ENCODE measurements at places on chromosomes 3 and 15.

DNA sequence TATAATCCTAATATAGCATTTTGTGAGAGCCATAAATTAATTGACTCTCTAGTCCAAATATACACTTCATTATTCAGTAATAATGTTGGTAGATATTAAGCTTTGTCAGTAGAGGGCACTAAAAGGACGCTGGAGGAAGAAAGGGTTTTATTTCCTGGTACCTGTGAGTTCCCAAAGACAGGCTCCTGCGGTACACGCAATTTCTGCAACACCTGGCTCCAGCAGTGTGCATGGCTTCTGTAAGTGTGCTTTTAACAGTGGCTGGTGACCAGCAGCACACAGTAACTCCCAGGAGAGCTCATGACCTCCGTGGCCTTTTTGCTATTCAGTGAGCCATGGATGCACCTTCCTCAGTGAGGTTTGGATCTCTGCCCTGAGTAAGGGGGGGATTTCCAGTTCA, 338.3 kb upstream of the ZNF385D start:
- DNase-seq: no peak

DNA sequence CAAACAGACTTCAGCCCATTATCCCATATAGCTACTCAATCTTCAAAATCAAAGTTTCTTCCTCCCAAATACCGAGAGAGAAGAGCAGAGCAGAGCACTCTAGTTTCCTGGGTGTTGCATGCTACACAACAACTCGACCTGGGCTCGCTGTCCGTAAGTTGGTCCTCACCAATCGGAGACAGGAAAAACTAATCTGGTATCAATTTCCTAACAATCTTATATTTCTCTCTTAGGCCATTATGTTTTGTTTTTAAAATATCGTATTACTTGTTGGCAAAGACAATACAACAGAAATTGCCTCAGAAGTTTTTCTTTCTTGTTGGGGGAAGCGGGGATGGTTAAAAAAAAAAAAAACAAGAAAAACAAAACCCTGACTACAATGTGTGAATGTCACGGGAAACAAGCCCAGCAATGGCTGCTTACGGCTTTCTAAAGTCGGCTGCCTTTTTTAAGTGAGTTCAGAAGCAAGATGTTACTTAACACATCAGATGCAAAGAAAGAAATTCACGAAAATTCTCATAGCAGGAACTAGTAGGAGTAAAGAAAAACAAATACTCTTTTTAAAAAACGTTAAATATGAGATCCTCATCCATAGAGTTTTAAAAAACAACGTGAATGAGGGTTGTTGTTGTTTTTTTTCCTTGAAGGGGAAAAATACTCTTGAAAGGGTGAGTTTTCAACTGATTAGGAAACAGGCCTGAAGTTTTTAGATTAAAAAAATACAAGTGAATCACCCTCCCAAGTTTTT, 1.9 kb downstream of the VGLL4 start:
- no peak for DNase-seq

DNA sequence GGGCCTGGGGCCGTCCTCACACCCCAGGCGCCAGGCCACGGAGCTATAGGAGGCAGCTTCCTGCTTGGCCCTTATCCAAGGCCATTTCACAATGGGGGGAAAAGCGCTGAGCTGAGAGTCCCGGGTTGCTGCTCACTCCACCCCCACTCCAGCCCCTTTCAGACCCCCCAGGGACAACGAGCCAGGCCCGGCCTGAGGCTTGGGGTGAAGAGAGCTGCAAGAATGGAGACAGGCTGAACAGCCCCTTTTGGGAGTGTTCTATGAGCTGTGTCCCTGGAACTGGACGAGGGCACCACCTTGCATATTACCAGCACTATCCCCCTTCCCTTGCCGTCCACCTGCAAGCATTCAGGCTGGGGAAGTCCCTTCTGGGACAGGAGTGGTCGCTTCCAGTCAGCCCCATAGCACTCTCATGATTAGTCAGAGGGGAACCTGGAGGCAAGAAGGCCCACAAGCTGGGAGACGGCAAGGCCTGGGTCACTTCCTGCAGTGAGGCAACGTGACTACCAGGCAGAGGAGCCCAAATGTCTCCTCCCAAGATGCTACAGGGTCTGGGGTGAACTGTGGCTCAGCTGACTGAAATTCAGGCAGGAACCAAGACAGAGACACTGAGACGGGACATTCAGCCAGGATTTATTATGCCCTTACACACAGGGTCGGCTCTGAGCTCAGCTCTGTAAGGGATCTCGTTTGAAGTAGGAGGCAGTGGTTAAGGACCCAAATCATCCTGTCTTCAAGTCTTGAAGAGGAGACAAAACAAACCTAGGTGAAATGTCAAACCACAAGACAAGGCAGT, 8.6 kb upstream of the SRP14 start:
- peak; percentile 32 for DNase-seq

- no peak for DNase-seq
These were observed 2.4 kb downstream of the EHD4 start for GRCh38 chr15:41969851-41970431.

DNA sequence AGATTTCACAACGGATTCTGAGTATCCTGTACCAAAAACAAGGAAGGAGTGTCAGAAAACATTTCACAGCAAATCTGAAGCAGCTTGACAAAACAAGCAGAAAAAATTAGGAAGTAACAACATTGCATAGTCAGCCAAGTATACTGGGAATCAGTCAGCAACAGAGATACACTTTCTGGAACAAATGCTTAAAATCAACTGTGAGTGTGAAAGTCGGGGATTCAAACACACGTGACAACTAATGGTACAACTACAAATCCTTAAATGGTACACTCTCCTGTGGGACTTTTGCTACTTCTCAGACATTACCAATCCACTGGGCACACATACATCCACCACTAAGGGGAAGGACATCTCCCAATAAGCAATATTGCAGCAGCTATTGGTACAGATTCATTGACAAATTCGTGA, 296.6 kb upstream of the MME start:
- no peak for DNase-seq

- peak; percentile 11 for DNase-seq
These were observed 357.2 kb downstream of the CLSTN2 start for GRCh38 chr3:140292170-140292569.

DNA sequence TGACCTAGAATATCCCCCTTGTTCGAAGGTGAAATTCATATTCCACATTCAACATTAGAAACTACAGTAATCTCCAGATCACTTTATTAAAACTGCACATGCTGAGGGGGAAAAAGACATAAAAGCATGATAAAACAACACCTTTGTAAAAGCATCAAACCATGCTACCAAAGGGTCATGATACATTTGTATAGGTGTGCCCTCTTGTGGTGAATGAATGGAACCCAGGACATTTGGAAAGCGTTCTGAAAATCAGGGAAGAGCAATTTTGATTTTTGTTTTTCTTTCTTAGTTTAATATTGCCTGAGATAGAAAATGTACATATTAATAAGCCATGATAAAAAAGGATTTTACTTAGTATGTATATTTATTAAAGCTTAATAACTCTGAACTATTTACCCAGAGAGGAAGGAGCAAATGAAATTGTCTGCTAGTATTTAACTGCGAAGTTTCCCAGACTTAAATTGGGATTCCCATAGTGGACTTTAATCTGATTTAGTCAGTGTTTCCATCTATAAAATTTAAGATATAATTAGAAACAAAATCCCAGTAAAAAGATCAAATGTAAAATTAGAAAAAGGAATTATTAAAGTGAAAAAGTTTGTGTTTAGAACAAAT, 105.8 kb upstream of the ARL6 start:
- no peak for DNase-seq

GRCh38 chr3:140530603-140531002, 147.3 kb upstream of the TRIM42 start:
- DNase-seq: no peak

GRCh38 chr3:44509393-44509921, 32.0 kb upstream of the ZNF445 start:
- DNase-seq: no peak

DNA sequence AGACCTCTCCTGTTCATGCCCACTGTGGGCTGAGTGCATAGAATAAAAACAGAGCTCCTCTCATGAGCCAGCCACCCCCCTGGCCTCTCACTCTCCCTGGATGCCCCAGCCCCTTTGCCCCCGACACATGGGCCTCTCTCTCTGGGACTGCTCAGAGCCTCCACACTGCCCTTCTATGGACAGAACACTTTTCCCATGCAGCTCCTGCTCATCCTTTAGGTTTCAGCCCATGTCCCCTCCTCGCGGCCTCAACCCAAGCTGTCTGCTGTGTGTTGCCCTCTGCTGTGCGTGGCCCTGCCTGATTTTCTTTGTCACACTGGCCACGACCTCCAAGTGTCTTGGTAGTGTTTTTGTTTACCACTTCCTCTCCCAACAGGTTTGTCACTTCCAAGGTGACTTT, 20.7 kb upstream of the PRR23E start:
- DNase-seq: no peak

- DNase-seq: no peak
These were observed 284.0 kb upstream of the GADL1 start for GRCh38 chr3:31178467-31178866.

- DNase-seq: peak; percentile 98
These were observed 648.7 kb upstream of the CCDC54 start for GRCh38 chr3:106728315-106729098.

DNA sequence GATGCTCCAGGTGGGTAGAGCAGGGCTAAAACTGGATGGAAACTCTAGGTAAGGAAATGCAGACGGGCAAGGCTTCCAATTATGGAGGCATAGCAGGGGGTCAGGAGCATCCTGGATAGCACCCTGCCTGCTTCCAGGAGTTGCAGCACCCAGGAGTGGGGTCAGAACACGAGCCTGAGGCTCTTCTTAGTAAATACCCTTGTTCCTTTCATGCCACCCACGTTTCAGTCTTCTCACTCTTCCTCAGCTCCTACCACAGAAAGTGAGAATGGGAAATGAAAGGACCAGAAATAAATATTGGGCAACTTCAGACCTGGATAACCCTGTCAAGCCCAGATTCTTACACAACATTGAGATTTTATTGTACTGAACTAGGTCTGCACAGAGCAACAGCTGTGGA, 16.4 kb downstream of the CCR1 start:
- no peak for DNase-seq

DNA sequence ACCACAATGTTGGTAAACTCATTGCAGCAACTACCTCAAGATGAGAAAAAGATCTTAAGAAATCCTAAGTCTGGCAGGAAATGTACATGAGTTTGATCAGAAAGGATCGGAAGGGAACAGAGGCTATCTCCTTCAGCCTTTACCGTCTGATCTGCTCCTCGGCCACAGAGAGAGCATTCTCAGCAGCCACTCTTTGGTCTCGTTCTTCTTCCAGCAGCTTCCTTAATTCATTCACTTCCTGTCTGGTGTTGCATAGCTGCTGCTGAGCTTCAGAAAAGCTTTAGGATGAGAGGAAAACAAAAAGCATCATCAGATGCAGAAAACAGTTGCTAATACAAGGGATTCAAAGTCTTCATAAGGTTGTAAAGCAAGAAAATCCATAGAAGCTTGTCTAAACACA, 6.6 kb upstream of the HCLS1 start:
- no peak for DNase-seq

DNA sequence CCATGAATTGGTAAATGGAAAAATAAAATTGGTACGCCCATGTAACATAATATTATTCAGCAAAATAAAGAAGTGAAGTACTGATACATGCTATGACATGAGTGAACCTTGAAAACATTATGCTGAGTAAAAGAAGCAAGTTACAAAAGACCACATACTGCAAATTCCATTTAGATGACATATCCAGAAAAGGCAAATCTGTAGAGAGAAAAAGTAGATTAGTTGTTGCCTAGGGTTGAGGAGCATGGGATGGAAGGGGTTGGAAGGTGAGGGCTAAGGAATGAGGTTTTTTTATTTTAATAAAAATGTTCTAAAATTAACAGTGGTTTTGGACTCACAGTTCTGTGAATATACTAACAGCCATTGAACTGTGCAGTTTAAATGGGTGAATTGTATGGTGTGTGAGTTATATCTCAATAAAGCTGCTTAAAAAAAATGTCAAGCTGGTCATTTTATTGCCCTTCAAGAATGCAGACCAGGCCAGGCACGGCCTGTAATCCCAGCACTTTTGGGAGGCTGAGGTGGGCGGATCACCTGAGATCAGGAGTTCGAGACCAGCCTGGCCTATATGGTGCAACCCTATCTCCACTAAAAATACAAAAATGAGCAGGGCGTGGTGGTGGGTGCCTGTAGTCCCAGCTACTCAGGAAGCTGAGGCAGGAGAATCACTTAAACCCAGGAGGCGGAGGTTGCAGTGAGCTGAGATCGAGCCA, 8.1 kb upstream of the DLG1 start:
- DNase-seq: peak; percentile 90

DNA sequence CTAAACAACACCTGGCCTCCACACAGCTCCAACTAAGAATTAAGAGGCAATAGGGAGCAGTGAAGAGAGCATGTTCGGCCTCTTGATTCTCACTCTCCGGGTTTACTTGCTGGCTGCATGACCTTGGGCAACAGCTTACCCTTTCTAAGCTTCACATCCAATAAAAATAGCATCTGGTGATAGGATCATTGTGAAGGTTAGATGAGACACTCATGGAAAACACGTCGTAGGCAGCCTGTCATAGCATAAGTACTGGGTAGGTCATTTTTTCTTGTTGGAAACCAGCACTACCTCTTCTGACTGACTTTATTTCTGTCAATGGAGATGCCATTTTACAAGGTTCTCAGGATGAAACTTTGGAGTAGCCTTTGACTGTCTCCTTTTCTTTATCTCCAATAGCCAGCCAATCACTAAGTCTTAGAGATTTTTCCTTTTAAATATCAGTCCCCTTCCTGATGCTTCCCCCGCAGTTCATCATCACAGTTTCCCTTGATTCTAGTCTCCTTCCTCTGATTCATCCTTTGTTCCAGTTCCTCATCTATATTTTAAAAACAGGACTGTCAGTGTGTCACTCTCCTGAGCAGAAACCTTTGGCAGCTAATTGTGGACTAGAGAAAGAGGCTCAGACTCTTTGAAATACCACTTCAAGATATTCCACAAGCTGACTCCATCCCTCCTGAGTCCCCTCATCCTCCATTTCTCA, 271.5 kb downstream of the SLC9A9 start:
- no peak for DNase-seq

- DNase-seq: no peak
These were observed 41.7 kb downstream of the CADPS start for GRCh38 chr3:62833538-62833937.

DNA sequence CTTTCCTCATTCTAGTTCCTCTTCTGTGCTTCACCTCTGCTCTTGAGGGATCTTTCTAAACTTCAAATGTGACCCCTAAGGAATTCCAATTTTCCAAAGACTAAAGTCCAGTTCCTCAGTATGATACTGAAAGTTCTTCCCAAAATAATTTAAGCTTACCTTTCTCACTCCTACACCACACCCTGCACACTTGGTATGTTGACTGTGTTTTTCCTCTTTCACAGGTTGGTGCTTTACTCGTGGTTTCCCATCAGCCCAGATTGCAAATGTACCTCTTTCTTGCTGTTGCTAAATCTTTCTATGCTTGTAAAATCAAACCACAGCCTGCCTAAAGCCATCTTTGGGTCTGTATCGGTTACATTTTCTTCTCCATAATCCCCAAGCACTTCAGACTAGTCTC, 30.5 kb upstream of the CLDN16 start:
- DNase-seq: no peak

GRCh38 chr3:52670621-52671521, 14.8 kb downstream of the PBRM1 start:
- DNase-seq: peak; percentile 99

DNA sequence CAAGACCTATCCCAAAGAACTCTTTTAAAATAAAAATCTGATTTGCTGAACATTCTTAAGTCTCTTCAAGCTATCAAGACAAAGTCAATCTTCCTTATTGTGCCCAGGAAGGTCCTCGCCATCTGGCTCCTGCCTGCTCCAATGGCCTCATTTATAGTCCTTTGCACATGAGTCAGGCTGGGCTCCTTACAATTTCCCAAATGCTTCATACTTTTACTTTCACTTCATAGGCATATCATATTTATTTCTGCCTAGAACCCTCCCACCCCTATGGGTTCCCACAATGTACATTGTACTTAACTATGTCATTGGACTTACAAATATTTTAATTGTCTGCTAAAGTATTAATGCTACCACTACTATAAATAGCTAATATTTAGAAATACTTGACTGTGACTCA, 9.1 kb downstream of the THRB start:
- DNase-seq: no peak

Data from HS-5 (cell line).